ENCODE measurements at places on chromosomes 13 and 19.

GRCh38 chr13:28474491-28475134 lies 20.3 kb downstream of the FLT1 start:
- DNase-seq, result no peak

DNA sequence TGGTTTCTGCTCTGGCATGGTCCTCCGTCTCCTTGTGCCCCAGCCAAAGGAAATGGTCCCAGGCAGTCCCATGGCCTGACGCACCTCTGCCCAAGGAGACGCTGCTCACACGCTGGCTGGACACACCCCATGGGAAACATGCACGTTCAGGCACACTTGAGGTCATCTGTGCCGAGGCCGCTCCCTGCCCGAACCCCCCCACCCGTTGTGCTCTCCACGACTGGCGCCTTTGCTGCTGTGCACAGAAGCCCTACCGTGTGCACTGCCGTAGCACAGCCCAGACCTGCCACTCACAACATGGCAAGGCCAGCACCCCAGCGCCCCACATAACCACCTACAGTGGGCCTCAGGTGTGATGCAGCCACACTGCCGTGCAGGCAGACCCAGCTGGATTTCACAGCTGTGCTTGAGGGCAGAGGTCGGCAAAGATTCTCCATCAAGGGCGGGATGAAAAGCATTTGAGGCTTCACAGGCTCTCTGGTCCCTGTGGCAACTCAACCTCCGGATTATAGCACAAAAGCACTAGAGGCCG lies 65.7 kb downstream of the SPACA7 start:
- no peak for DNase-seq

DNA sequence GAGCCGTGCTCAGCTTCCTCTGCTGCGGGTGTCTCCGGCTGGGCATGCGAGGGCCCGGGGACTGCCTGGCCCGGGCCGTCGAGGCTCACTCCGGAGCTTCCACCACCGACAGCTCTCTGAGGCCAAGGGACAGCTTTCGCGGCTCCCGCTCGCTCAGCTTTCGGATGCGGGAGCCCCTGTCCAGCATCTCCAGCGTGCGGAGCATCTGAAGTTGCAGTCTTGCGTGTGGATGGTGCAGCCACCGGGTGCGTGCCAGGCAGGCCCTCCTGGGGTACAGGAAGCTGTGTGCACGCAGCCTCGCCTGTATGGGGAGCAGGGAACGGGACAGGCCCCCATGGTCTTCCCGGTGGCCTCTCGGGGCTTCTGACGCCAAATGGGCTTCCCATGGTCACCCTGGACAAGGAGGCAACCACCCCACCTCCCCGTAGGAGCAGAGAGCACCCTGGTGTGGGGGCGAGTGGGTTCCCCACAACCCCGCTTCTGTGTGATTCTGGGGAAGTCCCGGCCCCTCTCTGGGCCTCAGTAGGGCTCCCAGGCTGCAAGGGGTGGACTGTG lies 1.2 kb downstream of the S1PR4 start:
- DNase-seq, result peak; percentile 42

- DNase-seq, result peak; percentile 4
Measured at GRCh38 chr19:29259153-29259552, 46.2 kb upstream of the UQCRFS1 start.

DNA sequence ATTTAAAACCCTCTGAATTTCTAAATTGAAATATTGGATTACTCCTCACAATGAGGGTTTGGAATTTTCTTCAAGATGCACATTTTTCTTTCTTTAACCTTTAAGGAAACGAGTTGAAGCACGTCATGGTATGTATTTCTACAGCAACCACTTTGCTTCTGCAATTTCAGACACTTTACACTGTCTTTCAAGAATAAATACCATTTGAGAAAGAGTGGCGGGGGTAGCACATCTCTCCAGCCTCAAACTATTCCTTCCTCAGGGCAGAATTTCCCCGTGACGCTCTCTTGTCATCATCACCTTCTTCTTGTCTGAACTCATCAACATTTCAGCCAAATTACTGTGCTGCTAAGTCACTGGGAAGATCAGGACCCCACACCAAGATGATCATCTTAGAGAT lies 1073.4 kb downstream of the EFNB2 start:
- DNase-seq, result no peak

DNA sequence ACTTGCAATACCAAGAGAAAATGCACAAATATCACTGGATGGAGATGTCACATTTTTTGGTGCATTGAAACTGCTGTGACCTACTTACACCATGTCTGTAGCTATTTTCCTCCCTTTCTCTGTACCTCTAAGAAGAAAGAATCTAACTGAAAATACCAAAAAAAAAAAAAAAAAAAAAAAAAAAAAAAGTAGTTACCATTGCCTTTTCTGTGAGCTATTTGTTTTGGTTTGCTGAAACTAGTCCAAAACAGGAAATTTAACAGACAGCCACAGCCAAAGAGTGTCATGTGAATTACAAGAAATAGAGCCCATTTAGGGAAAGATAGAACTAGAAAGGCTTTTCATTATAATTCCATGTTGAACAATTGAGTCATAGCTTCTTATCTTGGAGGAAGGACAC lies 37.3 kb downstream of the TNFSF13B start:
- no peak for DNase-seq

- no peak for DNase-seq
Measured at GRCh38 chr19:4498694-4499093, 19.6 kb downstream of the PLIN4 start.

GRCh38 chr19:4966591-4966990 lies 2.3 kb upstream of the KDM4B start:
- no peak for DNase-seq

DNA sequence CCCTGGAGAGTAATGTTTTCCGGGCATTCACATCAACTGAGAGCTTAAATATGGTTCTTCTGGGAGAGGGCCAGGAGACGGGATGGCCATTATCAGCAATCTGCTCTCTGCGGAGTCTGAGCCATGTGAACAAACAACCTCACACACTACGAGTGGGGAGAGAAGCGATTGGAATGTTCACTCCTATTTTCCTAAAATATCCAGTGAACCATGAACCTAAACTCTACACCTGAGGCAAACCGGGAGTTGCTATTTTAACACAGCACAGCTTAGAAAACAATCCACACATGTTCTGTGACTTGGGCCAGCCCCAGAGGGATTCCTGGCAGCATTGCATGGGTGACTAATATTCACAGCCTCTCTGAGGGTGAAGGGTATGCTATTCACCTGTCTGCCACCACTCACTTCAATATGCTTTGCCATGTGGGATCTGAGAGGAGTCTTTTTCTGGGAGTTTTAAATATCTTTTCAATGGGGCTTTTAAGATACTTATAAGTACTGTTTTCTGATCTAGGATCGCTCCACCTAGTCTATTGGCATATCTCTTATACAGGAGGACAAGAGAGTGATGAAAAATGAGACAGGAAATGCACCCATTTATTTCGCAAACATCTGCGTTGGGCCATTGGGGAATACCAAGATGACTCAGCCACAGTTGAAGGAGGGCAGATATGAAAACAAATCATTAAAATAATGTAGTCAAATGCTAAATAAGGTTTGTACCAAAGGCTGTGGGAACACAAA lies 72.6 kb upstream of the SERP2 start:
- DNase-seq, result no peak

GRCh38 chr13:91134803-91135184 lies 212.7 kb upstream of the MIR17HG start:
- no peak for DNase-seq

DNA sequence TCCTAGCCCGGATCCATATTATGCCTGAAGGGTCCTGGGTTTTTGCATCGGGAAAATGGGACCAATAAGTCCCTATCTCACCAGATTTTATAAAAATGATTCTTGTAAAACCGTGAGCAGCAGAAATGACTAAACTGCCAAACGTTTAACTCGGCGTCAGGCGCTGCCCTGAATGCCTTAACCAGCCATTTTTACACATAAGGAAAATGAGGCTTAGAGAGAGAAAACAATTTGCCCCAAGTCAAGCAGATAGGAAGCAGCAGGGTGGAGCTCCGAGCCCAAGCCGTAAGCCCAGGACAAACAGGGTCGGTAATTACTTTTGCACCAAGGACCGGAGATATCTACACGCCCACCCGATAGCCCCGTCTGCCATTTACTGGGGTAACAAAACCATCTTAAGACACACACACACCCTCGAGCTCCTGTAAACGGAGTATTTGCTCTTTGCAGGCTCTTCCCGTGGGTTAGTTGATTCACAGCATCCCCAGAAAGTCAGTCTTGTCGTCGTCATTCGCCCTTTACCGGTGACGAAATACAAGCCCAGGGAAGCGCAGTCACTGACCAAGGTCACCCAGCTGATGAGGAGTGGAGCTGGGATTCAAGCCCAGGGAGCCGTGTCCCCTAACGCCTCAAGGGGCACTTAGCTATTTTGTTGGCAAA lies 16.0 kb upstream of the MRI1 start:
- DNase-seq, result peak; percentile 20

- peak; percentile 45 for DNase-seq
Measured at GRCh38 chr13:52615812-52616211, 26.4 kb upstream of the HNRNPA1L2 start.

DNA sequence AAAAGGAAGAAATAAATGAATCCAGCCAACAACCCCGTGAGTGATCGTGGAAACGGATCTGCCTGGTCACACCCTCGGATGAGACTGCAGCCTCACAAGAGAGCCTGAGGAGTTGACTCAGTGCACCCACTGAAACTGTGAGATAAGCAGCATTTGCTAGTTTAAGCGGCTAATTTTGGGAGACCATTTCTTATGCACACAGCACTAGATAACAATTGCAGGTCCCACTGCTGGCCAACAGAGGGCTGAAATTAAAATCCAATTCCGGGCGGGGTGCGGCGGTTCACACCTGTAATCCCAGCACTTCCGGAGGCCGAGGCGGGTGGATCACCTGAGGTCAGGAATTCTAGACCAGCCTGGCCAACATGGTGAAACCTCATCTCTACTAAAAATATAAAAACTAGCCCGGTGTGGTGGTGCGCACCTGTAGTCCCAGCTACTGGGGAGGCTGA lies 3.6 kb downstream of the UQCR11 start:
- DNase-seq, result peak; percentile 93

DNA sequence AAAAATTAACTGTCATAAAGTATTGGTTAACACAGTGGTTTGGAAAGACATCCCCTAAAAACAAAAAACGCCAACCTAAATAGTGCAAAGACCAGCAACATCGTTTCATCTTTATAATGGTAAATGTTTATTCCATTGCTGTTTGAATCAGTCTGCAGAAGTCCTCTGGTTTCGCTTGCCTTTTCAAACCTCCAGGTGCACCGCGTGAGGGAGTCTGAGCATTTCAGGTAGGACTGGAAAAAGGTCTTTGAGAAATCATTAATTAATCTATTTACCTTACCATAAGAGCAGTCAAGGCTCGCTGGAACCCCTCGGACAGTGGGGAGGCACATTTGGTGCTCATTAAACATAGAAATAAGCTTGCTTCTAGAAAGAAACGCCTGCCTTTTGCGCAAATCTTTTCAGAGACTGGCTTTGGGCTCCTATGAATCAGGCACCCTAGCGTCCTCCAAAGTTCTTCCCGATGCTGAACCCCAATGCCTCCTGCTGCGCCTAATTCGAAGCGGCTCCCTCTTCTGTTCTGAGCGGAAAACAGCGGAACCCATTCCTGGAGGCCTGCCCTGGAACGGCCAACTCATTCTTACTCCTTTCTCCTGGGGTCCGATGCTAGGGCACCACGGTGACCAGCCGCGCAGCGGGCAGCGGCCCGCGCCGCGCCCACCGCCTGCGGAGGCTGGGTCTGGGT lies 951 bp upstream of the MTUS2 start:
- DNase-seq, result no peak

GRCh38 chr13:49874430-49874829 lies 61.7 kb downstream of the SPRYD7 start:
- DNase-seq, result no peak

GRCh38 chr13:108270442-108270841 lies 924 bp downstream of the TNFSF13B start:
- peak; percentile 53 for DNase-seq

- no peak for DNase-seq
Measured at GRCh38 chr19:35696835-35697234, 7.5 kb upstream of the ZBTB32 start.

GRCh38 chr19:33117501-33117900 lies 14.4 kb upstream of the WDR88 start:
- DNase-seq, result no peak

- peak; percentile 60 for DNase-seq
Measured at GRCh38 chr19:14871619-14872230, 14.2 kb downstream of the OR7A17 start.

DNA sequence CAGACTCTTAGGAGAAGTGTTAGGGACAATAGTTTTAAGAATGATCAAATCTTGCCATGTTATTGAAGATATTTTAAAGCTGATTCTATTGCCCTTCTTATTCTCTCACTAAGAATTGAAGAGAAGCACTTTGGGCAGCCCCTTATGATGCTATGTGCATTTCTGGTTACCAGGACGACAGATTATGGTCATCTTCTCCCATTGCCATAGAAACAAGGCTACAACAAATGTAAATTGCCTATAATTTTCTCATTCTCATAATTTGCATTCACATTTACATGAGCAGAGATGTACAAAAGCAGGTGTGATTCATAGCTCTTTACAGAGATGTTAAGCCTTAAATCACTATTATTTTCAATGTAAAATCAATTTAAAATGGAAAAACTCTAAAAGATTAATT lies 137.3 kb upstream of the PCDH9 start:
- DNase-seq, result no peak

GRCh38 chr19:28466107-28467045 lies 746.6 kb downstream of the UQCRFS1 start:
- DNase-seq, result peak; percentile 54

GRCh38 chr13:80009760-80010159 lies 331.2 kb downstream of the SPRY2 start:
- DNase-seq, result no peak

- DNase-seq, result no peak
Measured at GRCh38 chr13:46622630-46623256, 69.8 kb downstream of the LRCH1 start.

DNA sequence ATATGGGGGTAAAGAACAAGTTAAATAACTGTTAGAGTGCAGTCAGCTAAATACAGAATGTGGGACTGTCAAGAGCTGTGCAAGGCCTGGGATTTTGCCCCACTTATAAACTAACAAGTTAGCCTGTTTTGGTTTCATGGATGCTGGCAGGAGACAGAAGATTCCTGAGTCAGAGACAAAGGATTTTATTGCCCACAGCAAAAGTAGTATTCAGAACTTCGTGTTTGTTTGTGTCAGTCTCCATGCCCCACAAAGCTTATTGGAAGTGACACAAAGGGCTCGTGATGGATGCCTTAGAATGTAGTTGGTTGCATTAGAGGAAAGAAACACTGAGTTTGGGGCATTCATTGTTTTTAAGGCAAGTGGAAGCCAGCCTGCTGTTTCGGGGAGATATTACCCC lies 22.2 kb upstream of the SPRYD7 start:
- no peak for DNase-seq

- no peak for DNase-seq
Measured at GRCh38 chr19:15188851-15189250, 11.9 kb downstream of the NOTCH3 start.

- peak; percentile 35 for DNase-seq
Measured at GRCh38 chr19:56111601-56112312, 9.3 kb downstream of the ZNF787 start.

DNA sequence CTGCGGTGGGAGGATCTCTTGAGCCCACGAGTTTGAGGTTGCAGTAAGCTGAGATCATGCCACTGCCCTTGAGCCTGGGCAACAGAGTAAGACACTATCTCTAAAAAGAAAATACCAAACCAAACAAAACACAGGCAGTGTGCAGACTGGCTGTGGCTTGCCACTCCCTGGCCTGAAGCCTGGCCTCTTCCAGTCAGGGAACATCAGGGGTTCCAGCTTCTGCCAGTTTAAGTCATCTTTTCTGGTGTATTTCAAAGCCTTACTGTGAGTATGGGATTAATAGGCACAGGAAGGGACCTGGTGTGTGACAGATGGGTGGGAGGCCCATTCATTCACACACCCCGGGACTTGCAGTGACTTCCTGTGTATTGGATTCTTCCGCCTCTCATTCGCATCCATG lies 27.0 kb upstream of the F2RL3 start:
- DNase-seq, result no peak
